ENCODE measurements at places on chromosomes 1 and 21.

DNA sequence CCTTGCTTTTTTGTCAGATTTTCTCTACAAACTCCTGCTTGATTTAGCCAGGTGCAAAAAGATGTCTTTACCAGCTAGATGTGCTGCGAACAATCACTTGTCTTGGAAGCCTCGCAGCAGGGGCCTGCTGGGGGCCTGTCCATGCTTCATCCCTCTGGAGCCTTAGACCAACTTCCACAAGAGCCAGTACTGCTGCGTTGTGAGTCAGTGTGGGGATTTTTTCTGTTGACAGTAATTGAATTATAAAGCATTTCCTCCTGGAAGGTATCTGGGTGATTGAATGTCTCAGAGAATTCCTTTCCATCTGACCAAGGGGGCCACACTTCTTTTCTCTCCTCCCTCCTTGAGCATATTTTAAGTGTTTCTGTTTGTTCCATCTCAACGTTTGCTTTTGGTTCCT lies 40.4 kb upstream of the LDLRAP1 start:
- no peak for DNase-seq

DNA sequence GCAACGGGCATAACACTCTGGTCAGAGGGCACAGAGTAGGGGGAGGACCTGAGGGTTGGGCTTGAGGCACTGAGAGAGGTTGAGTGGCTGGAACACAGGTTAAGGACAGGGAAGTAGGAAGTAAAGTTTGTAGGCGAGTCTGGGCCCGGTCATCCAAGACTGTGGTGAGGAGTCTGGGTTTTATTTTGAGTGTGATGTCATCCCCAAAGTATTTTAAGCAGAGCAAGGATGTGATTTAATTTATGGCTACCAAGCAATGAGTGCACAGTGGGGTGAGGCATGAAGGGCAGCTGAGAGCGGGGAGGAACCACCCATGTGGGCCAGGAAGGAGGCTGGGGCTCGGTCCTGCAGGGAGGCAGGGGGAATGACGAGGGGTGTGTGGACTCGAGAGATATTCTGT lies 11.2 kb upstream of the VWA5B1 start:
- no peak for DNase-seq

GRCh38 chr1:155858800-155859233 lies 550 bp upstream of the SYT11 start:
- no peak for DNase-seq

- DNase-seq, result no peak
Measured at GRCh38 chr1:221015159-221015790, 136.0 kb downstream of the HLX start.

GRCh38 chr1:70536708-70537366 lies 125.8 kb downstream of the CTH start:
- DNase-seq, result no peak

- DNase-seq, result peak; percentile 79
Measured at GRCh38 chr1:19067182-19067911, 110.9 kb upstream of the IFFO2 start.

DNA sequence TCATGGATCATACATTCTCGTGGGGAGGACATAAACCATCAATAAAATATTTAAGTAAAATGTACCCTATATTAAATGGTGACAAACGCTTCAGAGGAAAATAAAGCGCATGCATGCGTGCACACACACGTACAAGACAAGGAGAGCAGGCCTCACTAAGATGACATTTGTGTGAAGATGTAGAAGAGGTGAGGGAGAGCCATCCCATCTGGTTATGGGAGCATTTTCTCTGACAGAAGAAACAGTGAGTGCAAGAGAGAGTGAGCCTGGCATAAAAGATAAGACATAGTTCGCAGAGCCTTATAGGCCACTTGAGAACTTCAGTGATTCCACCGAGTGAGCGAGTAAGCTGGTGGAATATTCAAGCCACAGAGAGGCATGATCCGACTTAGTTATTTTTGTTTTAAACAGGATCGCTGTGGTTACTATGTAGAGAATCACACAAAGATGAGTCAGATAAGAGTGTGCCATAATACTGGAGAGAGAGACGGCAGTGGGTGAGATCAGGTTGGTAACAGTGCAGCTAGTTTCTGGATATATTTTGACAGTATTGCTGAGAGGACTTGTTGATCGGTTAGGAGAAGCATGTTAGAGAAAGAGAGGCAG lies 624.2 kb downstream of the PLPP3 start:
- no peak for DNase-seq
